Activated CD4-positive, alpha-beta memory T cell treated with anti-CD3 and anti-CD28 coated beads, Interleukin-2, amount 10 ng/mL, durations not matched to agents 7 days and 5 days (primary cell): ENCODE measurements at places on chromosomes 11 and 22. TPM values are rescaled to one million over a fixed set of nuclear protein-coding genes. Genes with fewer than 3 reads are reported as not detected.

Gene ZNF214
- total RNA-seq: not detected

- H3K4me3 ChIP-seq: no peak overlapping the region
- DNase-seq: no peak
- H3K27ac ChIP-seq: no peak overlapping the region
Observed at GRCh38 chr11:90500922-90501568, 278.2 kb upstream of the CHORDC1 start.

GRCh38 chr11:97908354-97908753 is 1112.4 kb upstream of the CNTN5 start:
- DNase-seq: no peak
- H3K27ac ChIP-seq: no peak overlapping the region

Gene STT3A
- 123 TPM for total RNA-seq

- peaks cover 8% of the 10 kb centered on the region for H3K36me3 ChIP-seq
- H3K27ac ChIP-seq: no peak overlapping the region
- H3K4me3 ChIP-seq: no peak overlapping the region
- no peaks in the 10 kb centered on the region for H3K27me3 ChIP-seq
Observed at GRCh38 chr22:38065539-38065938, 8.3 kb downstream of the PICK1 start.
